NCI-H1930 (cell line): ENCODE measurements at places on chromosomes 2 and 18.

- no peak for DNase-seq
These were observed 161.4 kb downstream of the METTL4 start for GRCh38 chr18:2409906-2410305.

DNA sequence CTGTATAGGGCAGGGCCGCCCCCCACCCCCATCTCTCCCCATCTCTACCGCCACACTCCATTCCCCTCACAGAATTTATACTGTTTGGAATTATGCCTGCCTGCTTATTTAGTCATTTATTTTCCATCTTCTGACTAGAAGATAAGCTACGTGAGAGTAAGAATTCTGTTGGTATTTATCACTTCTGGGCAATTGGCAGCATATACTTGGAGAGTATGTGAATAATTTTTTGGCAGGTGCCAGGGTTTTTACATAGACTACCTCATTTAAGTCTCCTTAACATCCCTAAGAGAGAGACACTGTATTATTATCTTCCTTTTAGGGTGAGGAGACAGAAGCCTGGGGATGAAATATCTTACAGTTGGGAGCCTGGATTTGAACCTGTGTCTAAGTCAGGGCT lies 45.0 kb downstream of the SLC4A1AP start:
- DNase-seq: no peak

- no peak for DNase-seq
These were observed 452.6 kb upstream of the ACVR2A start for GRCh38 chr2:147392180-147392579.

DNA sequence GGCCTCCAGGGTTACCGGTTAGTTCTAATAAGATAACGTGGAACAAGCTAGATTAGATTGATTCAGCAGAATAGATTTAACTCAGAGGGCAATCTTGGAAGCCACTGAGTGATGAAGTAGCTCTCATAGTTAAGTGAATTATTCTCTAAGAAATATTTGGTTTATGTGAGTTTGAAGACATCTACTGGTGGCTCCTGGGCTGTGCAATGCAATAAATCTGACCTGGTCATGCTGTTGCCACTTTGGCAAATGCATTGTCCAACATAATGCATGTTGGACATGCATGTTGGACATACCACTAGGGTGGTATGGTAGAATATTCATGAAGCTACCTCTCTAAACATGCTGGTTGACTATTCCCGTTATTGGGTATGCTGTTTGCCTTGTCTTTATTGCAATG lies 493.7 kb upstream of the VRK2 start:
- no peak for DNase-seq

- no peak for DNase-seq
These were observed 138.6 kb upstream of the SERTAD2 start for GRCh38 chr2:64792300-64792699.

DNA sequence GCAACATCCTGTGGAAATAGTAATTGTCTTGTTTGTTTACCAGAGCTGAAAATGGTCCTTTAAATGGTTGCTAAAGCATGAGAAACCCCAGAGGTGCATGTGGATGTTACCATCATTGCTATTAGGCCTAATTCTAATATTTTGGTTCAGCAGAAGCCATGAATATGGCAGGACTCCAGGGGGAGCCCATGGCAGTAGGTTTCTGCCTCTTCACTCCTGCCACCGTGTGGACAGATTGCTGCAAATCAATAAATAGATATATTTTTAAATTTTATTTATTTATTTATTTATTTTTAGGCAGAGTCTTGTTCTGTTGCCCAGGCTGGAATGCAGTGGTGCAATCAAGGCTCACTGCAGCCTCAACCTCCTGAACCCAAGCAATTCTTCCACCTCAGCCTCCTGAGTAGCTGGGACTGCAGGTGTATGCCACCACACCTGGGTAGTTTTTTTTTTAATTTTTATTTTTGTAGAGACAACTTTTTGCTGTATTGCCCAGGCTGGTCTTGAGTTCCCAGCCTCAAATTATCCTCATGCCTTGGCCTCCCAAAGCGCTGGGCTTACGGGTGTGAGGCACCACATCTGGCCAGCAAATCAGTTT lies 54.9 kb upstream of the CAPN13 start:
- peak; percentile 28 for DNase-seq

GRCh38 chr2:217989221-217989948 lies 13.4 kb downstream of the TNS1 start:
- no peak for DNase-seq

- no peak for DNase-seq
These were observed 160.2 kb upstream of the NCK2 start for GRCh38 chr2:105584435-105585010.
